ENCODE measurements at places on chromosomes 2 and 18. TPM values are rescaled to one million over a fixed set of nuclear protein-coding genes. Genes with fewer than 3 reads are reported as not detected.

KIAA2012 gene
- not detected for total RNA-seq

CFAP53 gene
- 0.46 TPM for total RNA-seq

WNT6 gene
- total RNA-seq: not detected

TMEM247 gene
- total RNA-seq: not detected

TACR1 gene
- 0.73 TPM for total RNA-seq

ACMSD gene
- not detected for total RNA-seq

USP37 gene
- 10.2 TPM for total RNA-seq

ALLC gene
- not detected for total RNA-seq

MARCO gene
- not detected for total RNA-seq

FAM136A gene
- total RNA-seq: 21.2 TPM
